ENCODE measurements at places on chromosomes 2 and 18. TPM values are rescaled to one million over a fixed set of nuclear protein-coding genes. Genes with fewer than 3 reads are reported as not detected.
A peak's percentile ranks its signal among the peaks of the same experiment; 100 is the strongest.

GRCh38 chr2:236705295-236706105 is 135.9 kb downstream of the ACKR3 start:
- DNase-seq = no peak

- no peak for DNase-seq
Measured at GRCh38 chr18:2569338-2570207, 1.7 kb downstream of the METTL4 start.

DNA sequence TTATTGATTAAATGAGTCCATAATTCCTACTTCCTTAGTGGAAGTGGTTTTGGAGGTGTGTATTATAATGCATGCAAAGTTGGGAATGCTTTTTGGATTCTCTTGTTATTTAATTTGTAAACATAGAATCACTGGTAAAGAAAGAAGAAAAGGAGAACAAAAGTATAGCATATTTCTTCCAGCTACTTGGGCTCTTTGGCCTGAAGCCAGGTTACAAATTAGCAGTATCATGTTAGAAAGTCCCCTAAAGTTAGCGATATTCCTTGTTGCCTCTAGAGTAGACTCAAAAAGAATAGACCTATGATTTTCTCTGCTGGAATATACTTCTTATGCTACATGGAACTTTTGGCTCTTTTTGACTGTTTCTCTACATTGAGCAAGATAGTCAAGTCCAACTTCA is 60.6 kb upstream of the CD28 start:
- DNase-seq = no peak

Gene UNC50
- 48.2 TPM for total RNA-seq

GRCh38 chr2:9852881-9853280 is 9.6 kb downstream of the TAF1B start:
- DNase-seq = no peak

DNA sequence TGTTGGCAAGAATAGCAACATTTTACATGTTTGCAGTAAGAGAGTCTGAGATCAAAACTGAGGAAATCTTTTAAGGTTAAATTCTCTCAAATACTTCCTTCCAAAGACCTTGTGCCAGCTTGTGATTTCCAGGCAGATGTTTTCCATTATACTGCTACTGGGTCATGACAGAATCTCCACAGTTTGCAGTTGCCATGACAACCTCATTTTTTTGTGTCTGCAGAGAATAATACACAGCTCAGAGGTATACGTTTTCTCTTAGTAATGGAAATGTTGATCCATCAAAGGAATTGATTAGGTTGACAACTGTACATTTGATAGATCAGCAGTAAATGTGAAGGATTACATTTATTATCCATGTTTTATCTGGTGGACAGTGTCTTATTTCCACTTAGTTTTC is 29.1 kb upstream of the CSRNP3 start:
- peak; percentile 5 for DNase-seq

GRCh38 chr2:146003337-146003736 is 1483.4 kb upstream of the ZEB2 start:
- no peak for DNase-seq

Gene GPR45
- not detected for total RNA-seq

Gene STAM2
- 28.9 TPM for total RNA-seq

DNA sequence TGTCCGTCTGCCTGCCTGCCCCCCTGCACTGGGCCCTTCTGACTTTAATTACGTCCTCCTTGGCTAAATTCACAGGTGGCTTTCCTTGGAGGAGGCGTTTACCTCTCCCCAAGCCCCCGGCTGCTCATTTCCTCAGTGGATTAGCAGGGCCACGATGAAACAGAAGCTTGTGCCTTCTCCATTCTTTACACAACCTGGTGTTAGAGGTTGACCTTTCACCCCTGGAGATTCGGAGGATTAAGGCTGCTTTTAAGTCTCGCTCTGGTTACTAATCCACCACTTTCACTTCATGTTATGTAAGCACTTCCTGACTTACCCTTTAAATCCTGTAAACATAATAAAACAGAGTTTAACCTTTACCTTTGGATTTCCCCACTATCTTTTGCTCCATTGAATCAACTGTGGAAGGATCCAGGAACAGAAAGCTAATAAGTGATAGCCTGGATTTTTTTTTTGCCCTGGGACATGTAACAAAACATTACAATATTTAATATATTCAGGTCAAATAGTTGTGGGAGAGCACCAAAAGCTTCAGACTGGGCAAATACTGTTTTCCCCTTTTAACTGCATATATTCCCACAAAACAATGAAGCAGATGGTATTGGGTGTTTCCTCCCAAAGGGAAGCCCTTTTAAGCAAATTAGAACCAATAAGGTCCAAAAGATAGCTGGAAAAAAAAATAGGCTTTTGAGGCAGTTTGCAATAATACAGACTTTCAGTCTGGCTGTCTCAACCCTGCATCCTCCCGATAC is 370.2 kb downstream of the EN1 start:
- no peak for DNase-seq

Gene TDRD15
- not detected for total RNA-seq

Gene BCL11A
- under 0.01 TPM for total RNA-seq

DNA sequence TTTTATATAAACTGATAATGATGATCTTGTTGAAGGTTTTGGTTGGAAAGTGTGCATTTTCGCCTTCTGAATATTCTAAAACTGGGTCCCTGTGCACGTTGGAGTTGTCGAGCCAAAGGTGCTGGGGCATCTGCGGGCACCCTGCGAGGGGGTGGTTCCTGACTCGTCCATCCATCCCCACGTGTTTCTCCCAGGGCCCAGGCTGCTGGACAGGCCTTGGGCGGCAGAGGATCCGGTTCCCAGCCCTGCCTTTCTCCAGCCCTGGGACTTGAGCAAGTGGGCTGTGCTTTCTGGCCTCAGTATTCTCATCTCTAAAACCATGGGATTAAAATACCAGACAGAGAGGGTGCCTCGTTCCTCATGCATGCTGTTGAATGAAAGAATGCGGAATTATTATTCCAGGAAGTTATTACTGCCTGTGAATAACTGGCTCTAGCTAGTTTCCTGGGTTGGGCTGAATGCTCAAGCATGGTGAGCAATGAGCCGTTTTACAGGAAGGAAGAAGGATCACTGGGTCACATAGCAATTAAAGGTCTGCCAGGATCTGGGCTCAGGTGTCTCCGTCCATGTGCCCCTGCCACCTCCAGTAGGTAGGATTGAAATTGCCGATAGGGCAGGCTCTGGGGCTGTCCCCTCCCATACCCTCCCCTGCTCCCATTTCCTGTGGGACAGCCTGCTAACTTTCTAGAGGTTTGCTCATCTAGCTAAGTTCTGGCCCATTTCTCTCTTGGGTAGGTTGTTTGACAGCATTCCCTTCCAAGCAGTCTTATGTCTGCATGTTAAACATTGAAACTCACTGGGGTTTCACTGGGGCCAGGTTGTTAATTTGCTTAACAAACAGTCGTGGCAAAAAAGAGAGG is 77.2 kb upstream of the HS6ST1 start:
- peak; percentile 65 for DNase-seq

- DNase-seq = no peak
Measured at GRCh38 chr2:230503798-230504197, 87.8 kb downstream of the SP100 start.

Gene ST8SIA5
- total RNA-seq = 0.09 TPM

DNA sequence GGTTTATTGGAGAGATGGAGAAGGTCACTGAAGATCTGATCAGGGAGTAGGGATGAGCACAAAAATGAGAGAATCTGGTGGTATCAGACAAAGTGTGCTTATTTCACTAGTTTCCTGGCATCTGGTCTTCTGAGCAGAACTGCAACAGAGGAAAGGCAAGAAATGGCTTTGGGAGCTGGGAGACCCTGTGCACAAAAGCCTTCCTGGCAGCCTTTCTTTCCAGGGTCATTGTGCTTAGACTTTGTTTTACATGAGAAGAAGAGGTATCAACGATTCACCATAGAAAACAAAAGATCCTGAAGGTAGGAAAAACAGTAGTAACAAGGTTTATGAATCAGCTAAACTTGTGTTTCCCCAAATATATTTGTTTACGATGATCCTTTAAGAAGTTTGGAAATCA is 162.9 kb downstream of the CNTNAP5 start:
- DNase-seq = no peak
